ENCODE measurements at places on chromosomes 16 and 17.

GRCh38 chr16:50879873-50880695, 138.2 kb downstream of the CYLD start:
- no peak for DNase-seq

DNA sequence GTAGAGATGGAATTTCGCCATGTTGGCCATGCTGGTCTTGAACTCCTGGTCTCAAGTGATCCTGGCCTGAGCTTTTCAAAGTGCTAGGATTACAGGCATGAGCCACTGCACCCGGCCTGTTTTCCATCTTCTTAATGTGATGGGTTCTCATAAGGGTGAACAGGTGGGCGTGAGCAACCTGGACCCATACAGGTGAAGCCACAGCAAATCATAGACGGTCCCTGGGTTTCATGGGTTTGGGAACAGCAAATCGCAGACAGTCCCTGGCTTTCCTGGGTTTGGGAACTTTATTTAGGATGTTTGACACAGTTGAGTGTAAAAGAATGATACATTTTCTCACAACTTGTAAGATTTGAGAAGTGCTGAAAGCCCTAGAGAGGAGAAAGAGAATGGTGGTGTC, 12.9 kb upstream of the MEIOB start:
- DNase-seq = no peak

GRCh38 chr17:76550712-76551615, 11.1 kb downstream of the PRCD start:
- peak; percentile 79 for DNase-seq

DNA sequence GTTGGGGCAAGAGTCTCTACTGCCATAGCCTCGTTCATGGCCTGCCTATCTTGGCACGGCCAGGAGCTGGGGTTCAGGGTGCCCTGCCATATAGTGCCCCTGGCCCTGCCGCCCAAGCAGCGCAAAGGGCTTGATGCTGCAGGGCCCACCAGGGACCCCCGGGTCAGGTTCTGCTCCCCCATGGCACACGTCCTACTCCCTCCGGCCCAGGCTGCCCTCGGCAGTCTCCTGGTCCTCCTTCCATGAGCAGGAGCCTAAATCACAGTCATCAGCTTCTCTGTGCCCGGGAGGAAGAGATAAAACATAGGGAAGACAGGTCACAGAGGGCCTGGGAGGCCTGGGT, 55.9 kb upstream of the MTSS2 start:
- DNase-seq = no peak

DNA sequence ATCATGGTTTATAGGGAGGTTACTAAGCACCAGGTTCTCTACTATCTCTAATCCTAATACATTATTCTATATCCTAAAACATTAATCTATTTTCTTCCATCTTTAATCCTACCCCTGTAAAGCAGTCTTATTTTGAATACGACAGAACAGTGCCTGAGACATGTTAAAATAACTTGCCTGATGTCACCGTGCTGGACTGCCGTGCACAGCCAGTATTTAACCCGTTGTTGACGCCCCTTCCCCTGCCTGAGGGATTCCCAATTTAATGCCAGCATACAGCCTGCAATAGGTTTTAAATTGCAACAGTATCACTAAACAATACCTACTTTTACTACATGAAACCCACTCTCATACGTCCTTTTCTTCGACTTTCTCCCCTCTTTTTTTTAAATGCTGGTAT, 133.3 kb downstream of the PARN start:
- no peak for DNase-seq

GRCh38 chr17:53470626-53471025, 352.1 kb upstream of the KIF2B start:
- DNase-seq = no peak

Data from adipocyte (in vitro differentiated cells).